ENCODE measurements at places on chromosomes 11 and 22.
A peak's percentile ranks its signal among the peaks of the same experiment; 100 is the strongest.

DNA sequence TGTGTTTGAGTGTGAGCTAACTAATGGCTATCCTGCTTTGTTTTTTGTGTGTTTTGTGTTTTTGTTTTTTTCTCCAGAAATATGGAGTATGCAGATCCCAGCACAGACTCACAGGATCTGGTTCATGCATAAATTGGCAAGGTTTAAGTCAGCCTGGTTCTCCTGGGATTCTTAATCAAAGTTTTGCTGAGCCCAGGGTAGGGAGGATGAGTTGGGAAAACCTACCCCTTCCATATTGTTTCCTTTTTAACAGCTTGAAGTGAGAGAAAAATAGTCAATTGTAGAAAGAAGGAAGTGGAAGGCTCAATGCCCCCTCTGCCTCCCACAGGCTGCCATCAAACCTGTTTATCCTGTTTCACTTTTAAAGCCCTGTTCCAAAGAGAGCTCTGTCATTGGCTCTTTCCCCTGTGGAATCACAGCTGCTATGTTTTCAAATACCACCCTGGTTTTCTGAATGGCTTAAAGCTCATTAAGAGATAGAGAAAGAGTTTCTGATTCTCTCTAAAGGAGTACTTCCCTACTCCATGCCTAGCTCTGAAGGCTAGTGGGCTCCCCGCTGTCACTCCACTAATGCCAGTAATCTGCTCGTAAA lies 23.4 kb upstream of the CADM1 start:
- DNase-seq: no peak

DNA sequence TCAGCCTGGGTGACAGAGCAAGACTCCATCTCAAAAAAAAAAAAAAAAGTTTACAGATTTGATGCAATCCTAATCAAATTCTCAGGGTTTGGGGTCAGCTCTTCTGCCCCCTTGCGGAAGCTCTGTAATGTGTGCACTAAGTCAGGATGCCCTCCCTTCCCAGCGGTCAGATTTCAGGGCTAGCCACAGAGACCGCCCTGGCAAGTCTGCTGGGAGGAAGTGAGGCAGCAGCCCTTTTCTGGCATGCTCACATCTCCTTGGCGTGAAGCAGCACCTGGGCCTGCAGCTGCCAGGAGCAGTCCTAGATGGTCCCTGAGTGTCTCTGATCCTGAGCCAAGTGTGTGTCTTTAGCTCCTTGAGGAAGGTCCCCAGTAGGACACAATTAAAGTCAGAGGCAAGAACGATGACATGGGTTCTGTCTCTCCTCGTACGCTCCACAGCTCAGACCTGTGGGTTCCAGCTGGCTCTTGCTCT lies 10.9 kb upstream of the APOBEC3C start:
- DNase-seq: peak; percentile 88

GRCh38 chr22:46612904-46613605 lies 7.1 kb upstream of the GRAMD4 start:
- DNase-seq: peak; percentile 46

GRCh38 chr11:16745950-16746605 lies 7.6 kb downstream of the C11orf58 start:
- no peak for DNase-seq

DNA sequence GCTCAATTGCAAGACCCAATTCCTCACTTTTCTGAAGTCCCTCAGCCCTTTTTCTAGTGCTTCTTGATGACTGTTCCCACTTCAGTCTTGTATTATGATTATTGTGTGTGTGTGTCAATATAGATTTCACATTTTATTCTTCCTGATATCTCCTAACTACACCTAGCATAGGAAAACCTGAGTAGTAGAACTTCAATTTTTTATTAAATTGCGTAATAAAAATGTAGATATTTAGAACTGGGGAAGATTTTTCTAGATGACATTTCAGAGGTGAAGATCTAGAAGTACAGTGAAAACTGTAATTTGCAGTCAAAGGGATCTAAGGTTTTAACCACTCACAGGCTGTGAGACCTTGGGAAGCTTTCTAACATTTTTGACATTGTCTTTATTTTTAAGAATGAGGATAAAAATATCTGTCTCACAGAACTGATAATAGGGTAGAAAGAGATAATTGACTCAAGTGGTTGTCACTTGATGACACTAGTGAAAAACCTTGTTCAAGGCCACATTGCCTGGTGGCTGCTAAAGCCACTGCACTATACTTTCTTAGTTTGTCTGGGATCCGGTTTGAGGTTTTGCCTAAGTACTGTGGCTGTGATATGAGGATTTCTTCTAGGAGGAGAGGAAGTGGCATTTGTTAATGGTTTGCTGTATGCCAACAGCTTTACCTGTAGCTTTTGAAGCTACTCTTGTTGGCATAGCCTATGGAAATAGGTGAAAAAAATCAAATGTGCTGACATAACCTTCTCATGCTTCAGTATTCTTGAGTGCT lies 32.2 kb upstream of the SESN3 start:
- DNase-seq: no peak

GRCh38 chr11:78796956-78797355 lies 222.3 kb upstream of the NARS2 start:
- no peak for DNase-seq

- DNase-seq: no peak
These were observed 17.2 kb downstream of the TOB2 start for GRCh38 chr22:41429232-41429950.

- no peak for DNase-seq
These were observed 104.3 kb downstream of the GAB2 start for GRCh38 chr11:78313181-78313795.

DNA sequence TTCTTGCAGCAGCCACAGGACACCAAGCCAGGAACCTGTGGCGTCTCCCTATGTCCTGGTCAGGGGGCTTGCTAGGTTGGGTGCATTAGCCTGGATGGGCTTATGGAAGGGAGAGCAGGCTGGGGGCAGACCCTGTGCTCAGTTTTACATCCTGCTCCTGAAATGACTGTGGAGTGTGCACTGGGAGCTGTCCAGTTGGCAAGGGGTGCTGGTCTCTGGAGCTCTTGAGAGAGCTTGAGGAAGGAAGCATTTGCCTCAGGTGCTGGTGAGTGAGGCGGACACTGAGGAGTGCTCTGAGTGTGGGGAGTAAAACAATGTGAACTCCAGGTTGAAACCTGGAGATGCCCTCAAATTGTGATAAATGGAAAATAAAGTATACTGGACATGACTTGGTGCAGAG lies 3.4 kb downstream of the SCGB1D4 start:
- no peak for DNase-seq

- DNase-seq: peak; percentile 79
These were observed 26.6 kb upstream of the L3MBTL2 start for GRCh38 chr22:41178425-41178975.

- DNase-seq: no peak
These were observed 924 bp downstream of the YPEL1 start for GRCh38 chr22:21734540-21735199.

DNA sequence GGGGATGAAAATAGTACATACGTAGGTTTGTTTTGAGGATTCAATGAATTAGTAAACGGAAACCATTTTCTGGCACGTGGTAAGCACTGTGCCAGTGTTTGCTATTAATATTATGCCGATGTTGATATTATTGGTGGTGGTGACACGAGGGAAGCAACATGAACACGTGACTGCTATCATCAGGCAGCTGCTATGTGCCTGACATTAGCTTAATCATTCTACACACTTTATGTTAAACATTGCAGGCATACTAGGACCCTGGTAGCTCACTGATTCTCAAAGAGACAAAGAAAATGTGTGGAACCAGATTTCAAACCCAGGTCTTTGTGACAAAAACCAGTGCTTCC lies 656 bp downstream of the SRRD start:
- DNase-seq: no peak

DNA sequence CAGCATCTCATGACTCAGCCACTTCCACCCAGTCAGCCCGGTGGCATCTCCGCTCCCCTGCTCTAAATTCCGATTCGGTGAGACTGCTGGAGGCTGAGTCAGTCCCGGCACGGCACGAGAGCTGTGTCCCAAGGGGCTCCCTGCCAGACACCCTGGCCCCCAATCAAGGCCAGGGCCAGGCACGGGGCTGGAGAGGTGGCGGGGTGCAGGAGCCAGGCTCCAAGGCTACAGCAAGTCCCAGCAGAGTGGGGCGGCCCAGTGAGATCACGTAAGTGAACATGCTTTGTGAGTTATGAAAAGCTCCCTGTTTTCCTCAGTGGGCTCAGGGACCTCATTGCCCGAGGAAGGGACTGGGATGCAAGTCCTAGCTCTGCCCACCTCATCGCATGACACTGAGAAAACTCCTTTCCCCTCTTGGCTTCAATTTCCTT lies 3.0 kb downstream of the C11orf68 start:
- DNase-seq: peak; percentile 89

DNA sequence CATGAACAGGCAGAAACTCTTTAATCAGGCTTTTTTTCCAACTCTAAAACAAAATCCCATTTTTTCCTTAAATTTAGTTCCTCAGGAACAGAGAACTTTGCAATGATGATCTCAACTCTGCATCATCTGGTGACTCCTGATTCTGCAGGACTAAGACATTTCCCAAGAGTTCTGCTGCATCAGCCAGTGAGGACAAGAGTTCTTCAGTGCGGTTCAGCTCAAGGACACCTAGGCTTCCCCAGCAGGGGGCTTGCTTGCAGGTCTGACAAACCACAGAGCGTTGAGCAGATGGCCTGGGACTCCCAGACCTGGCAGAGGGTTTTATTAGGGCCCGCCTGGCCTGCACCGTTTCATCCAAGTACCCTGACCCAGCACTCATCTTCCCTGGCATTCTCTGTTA lies 6.4 kb downstream of the CDCA5 start:
- peak; percentile 3 for DNase-seq

- DNase-seq: no peak
These were observed 637.8 kb downstream of the BRD1 start for GRCh38 chr22:49189871-49190270.

- no peak for DNase-seq
These were observed 204.0 kb upstream of the NECTIN1 start for GRCh38 chr11:119932828-119933562.

GRCh38 chr11:95877291-95877690 lies 46.6 kb downstream of the MTMR2 start:
- no peak for DNase-seq

Data from right cardiac atrium (tissue), 5 donors.